AG09319 (cell line): ENCODE measurements at places on chromosomes 5 and 9.

- no peak for DNase-seq
Measured at GRCh38 chr9:19720377-19720776, 68.5 kb downstream of the SLC24A2 start.

DNA sequence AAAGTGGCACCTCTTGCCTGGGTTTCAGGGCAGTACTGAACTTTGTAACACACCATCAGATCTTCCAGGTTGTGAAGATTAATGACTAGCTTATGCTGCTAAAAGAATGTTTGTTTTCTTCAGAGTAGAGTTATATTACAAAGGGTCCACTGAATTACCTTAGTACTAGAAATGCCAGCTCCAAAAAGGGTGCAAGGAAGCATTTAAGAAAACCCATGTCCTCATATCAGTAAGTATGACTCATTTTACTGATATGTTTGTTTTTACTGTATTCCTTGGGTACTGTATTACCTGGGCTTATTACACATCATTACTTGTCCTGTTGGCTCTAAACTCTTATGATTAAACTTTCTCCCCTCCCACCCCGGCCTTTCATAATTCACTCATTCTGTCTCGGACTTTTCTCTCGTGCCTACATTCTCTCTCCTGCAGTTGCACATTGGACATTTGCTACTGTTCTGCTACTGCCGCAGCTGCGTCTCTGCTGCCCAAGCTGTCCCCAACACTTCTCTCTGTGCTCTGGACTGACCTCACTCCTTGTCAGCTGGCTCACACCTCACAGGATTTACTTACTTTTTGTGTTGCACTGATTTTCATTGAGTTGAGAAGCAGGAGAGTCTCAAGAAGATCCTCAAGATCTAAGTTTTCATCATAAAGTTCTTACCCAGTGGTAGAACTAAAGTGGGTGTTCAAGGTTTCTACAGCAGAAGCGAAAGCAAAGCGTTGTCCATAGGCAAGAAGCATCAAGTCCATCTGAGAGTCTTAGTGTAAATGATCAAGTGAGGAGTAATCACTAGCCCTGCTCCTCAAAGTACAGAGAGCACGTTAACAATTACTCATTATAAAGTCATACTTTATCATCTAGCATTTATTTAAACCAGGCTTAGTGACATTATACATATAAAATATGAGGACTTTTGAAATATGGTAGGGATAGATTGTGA, 53.2 kb upstream of the C9orf72 start:
- no peak for DNase-seq

GRCh38 chr5:105940181-105940580, 1730.6 kb downstream of the EFNA5 start:
- DNase-seq: no peak

GRCh38 chr5:157677931-157678330, 6.6 kb downstream of the C5orf52 start:
- no peak for DNase-seq

DNA sequence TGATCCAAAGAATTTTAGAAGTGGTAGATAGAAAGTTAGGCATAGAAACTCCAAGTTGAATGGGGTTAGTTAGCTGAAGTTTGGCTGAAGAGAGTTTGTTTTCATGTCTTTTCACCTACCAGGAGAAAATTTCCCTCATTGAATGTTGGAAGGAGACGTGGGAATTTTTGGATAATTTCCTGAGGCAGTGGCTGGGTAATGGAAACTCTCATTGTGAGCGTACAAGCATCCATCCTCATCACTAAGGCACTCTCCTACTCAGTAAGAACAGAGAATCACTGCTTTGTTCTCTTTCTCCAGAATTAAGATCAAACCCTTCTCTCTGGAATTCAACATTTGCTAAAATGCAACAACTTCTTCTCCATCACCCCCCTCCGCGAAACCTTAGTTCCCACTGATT, 179.7 kb downstream of the PALM2AKAP2 start:
- DNase-seq: no peak

DNA sequence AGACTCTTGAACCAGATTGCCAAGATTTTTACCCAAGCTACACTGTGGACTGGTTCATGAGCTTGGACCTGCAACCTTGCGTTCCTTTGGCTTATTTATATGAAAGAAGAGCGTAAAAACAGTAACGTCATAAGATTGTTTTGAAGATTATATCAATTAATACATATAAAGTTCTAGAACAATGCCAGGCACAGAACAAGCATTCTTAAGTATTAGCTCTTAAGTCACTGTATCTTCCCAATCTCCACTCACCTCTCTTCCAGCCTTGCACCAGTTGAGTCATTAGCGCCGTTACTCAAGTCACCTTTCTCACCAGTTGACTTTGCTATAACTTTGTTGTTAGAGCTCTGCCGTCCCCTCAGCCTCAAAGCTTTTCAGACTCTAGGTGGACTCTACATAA, 415.7 kb downstream of the PLK2 start:
- no peak for DNase-seq

DNA sequence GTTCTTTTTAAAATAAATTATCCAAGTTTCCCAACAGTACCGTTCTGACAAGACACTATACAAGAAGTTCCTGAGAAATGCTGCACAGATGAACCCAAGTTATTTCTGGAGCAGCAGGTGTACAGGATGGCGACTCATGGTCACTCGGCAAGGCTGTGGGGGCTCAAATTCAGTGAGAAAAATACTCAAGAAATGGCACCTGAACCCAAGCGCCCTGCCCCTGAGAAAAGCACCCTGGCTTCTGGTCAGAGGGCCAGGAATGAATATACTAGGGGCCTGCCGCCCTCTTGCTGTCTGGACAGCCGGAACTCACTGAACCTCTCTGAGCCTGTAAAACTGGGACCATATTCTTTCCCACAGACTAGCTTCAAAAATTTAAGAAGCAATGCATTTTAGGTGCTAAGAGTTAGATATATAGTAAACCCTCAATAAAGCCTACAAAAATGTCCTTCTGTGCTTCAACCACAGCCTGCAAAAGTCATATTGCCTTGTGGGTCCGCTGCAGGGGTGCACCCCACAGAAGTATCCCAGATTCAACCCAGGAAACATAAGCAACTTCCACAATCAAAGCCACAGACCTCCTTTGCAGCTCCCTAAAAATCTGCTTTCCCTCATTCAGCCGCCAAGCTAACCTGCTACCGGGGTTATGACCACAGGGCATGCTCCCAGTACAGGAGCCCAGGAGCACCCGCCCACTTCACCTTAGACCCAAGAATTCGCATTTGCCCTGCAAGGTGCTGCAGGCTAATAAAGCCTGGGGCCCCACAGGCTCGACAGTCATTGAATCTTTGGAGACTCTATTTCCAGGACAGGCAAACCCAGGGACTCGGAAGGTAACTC, 1.4 kb downstream of the RAPGEF1 start:
- DNase-seq: no peak

DNA sequence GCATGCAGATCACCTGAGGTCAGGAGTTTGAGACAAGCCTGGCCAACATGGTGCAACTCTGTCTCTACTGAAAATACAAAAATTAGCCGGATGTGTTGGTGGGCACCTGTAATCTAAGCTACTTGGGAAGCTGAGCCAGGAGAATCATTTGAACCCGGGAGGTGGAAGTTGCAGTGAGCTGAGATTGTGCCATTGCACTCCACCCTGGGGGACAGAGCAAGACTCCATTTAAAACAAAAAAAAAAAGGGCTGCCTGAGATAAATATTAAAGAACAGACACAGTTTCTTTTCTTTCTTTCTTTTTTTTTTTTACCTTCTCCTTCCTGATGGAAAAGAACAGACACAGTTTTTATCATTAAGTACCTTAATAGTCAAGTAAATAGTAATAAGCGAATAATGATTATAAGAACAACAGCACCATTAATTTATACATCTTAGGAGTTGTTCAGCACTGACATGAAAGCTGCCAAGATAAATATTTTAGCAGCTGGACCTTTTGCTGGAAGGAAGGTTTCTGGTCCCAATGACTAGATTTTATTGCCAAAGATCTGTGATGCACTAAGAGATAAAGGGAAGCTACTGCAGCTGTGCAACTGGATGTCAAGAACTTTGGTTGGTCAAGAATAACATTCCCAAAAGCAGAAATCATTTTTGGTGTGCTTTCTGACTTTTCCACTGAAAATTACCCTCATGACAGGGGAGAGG, 7.0 kb downstream of the CENPP start:
- DNase-seq: no peak

- DNase-seq: no peak
Measured at GRCh38 chr9:20606652-20607051, 15.6 kb downstream of the MLLT3 start.

GRCh38 chr9:2261421-2262103, 246.4 kb downstream of the SMARCA2 start:
- DNase-seq: no peak

DNA sequence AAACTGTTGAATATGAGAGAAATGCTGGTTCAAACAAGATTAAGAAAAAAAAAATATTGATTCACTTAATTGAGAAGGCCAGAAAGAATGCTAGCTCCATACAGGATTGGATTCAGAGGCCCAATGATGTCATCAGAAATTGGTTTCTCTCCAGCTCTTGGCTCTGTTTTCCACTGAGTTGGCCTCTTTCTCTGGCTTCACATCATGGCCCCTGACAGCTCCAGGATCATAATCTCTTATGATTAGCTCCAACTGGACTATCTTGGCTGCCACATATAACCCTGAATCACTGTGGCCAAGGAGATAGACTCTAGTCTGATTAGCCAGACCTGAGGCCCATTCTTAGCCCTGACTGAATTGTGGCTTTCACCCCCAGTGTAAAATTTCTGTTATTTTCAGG, 244.7 kb upstream of the GRAMD2B start:
- DNase-seq: peak; percentile 25

GRCh38 chr5:24347158-24347557, 297.6 kb downstream of the CDH10 start:
- no peak for DNase-seq

GRCh38 chr9:101536351-101536750, 2.7 kb downstream of the RNF20 start:
- no peak for DNase-seq

DNA sequence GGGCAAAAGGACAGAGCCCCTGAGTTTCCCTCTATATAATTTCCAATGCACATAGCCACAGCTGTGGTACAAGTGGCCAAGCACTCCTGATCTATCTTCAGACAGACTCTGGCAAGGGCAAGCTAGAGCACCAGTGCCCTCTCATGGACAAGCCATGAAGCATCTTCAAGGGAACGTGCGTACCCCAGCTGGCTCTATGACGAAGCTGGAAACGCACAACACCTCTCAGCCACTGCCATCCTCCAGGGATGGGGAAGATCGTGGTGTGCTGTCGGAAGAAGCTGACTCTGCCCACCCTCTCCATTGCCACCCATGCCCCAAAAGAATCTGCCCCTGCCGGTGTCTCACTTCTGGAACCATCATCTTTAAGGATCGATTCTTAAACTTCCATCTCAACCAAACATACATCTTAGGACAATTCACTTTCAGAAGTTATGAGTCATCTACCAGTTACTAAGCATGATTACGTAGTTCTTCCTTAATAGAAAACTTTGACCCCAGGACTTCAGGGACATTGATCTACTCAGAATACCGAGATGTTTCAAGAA, 482.9 kb downstream of the AGTPBP1 start:
- peak; percentile 55 for DNase-seq

DNA sequence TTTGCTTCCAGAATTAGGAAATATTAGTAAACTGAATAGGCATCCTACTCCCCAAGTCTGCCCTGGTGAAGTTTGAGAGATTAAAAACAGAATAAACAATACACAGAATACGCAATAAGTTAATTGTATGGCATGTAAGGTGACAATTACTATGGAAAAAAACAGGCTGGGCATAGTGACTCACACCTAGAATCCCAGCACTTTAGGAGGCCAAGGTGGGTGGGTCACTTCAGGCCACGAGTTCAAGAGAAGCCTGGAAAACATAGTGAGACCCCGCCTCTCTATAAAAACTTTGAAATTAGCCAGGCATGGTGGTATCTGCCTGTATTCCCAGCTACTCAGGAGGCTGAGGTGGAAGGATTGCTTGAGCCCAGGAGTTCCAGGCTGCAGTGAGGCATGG, 64.2 kb upstream of the SUSD1 start:
- no peak for DNase-seq

- no peak for DNase-seq
Measured at GRCh38 chr5:10248378-10249260, 1.1 kb downstream of the ATPSCKMT start.

- DNase-seq: no peak
Measured at GRCh38 chr9:116144038-116144437, 9.6 kb upstream of the PAPPA start.

- no peak for DNase-seq
Measured at GRCh38 chr5:54678737-54679136, 161.2 kb downstream of the SNX18 start.

GRCh38 chr5:150429410-150429873, 16.7 kb upstream of the CD74 start:
- DNase-seq: no peak

DNA sequence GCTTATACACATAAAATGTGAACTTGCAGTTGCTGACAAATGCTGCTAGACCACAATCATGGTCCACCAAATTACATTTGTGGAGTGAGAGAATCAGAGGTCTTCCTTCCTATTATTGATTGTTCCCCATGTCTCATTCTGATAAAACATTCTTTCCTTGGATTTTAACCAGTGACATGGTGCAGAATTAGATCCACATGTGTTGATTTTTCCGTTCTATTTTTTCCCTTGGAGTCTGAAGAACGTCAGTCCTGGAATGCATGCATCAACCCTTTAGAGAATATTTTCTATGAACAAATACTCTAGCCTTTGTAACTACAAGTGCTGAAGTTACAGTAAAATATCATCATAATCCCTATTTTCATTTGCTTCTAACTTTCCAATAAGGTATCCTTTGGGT, 170.7 kb upstream of the SPRY4 start:
- DNase-seq: no peak

DNA sequence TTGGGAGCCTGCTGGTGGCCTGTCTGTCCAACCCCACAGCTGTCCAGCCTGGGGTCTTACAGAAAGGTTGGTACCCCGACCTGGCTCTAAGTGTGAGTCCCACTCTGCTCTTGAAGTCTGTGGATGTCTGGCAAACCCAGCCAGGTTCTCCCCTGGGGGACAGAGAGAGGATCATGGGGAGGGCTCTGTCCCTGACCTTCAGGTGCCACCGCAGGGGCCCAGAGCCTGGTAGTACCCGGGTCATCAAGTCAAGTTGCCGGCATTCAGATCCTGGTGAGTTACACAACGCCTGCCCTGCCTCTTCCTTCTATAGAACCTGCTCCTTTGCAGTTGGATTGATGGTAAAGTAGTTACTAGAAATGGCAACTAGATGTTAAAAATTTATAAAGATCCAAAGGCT, 66.7 kb downstream of the ADAMTS2 start:
- no peak for DNase-seq

DNA sequence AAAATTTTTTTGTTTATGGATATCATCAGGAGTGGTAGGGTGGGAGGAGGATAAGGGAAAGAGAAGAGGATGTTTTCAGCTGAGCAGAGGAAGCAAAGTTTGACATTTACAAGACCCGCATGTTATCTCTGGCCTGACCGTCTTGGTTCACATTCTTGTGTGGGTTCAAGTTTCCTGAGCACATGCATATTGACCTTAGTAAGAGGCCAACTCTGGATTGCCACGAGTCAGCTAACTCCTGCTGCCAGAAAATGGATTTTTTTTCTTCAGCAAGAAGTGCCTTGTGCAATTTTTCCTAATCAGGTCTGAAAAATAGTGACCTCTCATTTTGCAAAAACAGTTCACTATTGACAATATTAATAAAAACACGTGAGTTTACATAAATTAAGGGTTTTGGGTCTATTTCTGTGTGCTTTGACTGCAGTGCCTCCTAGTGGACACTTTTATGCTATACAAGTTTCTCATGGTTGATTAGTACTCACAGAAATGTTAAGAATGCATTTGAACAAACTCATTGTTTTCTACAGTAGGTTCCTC, 27.1 kb upstream of the BASP1 start:
- DNase-seq: peak; percentile 86
